Activated CD4-positive, alpha-beta T cell treated with anti-CD3 and anti-CD28 coated beads, Interleukin-2, amount 50 U/mL, for 24 hours (primary cell): ENCODE measurements at places on chromosomes 4 and X.

DNA sequence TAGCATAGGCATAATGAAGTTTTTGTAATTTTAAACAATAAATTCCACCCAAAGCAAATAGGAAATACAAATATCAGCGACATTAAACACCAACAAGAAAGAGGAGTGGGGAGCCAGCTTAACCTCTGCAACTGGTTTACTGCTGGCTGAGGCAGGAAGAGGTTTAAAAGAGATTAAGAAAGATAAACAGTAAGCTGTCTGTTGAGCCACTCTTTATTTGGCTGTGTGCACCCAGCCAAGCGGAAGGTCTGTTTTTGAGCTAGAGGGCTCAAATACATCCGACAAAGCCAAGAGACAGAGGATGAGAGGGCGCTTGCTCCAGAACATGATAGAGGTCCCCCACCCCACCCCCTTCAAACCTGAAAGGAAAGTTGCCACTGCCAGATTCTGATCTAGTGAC lies 191.4 kb downstream of the MGST2 start:
- no peak for DNase-seq

GRCh38 chr4:185542626-185543315 lies 7.5 kb upstream of the PDLIM3 start:
- no peak for DNase-seq

- DNase-seq, result no peak
Measured at GRCh38 chr4:5974321-5974720, 43.9 kb downstream of the C4orf50 start.

DNA sequence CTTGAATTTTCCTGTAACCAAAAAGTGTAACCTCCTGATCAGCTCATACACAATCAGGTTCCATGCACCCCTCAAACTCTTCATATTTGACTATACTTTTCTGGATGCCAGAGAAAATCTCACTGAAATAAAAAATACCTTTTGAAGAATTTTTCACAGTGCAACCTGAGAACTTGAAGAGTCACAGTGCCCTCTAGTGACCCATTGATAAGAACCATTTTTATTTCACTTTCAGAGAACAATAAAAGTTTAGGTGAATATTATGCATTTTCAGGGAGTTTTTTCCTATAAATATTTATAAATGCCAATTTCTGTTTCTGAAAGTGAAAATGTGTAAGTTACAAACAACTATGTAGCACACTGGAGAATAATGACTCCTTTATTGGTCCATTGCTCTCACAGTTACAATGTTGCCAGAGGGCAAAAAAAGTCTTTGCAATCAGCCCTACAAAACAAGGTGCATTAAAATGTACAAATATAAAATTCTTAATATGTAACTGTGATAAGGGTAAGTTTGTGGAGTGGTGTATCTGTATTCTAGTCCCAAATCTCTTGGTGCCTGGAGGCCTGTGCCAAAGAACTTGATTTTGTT lies 153.6 kb upstream of the INTU start:
- no peak for DNase-seq

DNA sequence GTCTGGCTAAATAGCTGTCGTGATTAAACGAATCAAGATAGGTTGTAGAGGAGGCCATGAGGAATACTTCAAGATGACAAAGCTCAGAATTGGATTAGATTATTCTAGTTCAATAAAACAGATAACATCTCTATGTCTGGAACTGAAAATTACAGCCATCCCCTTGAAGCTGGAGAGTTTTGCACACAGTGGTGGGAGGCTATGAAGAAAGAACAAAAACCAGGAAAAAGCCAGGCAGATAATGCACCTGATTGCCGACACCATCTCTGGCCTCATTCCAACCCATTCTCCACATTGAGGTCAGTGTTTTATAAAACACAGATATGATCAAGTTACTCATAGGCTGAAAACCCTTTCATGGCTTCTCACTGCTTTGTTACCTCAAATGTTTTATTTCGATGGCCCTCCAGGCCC lies 188.3 kb downstream of the RASL11B start:
- DNase-seq, result no peak
